ENCODE measurements at places on chromosomes 16 and 17.

GRCh38 chr16:66653581-66654350, 42.8 kb downstream of the CMTM4 start:
- DNase-seq: no peak

DNA sequence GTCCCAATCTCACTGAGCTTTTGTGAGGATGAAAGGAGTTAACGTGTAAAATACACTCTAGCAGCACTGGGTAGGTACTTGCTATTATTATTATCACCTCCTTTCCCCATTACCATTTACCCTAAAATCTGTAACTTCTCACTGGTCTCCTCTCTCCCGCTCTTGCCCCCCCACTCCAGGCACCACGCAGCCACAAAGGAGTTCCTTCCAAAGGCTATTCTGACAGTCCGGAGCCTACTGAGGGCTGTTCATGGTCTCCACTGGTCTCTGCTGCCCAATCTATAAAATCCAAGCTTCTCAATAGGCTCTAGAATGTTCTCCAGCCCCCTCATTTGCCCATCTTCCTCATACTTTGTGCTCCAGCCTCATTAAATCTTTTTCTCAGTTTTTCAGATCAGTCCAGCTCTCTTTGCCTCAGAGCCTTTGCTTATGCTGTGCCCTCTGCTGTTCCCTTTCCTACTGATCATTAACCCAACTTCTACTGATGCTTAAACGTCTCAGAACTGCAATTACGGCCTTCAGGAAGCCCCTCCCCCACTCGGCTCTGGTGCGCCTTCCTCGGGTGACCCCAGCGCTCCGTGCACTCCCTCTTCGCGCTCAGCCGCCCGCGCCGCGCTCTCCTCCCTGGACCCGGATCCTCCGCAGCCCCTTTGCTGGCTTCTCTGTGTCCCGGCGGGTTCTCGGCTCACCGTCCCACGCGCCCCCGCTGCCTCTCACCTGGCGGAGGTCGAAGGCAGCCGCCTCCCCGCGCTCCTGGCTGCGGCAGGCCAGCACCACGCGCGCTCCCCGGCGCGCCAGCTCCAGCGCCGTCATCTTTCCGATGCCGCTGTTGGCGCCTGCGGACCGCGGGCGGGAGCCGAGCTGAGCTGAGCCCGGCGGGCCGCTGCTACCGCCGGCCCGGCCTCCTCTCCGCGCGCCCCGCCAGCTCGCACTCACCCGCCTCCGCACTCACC, 737 bp downstream of the DHRS13 start:
- DNase-seq: no peak

- DNase-seq: peak; percentile 30
Measured at GRCh38 chr17:75155191-75155601, 884 bp upstream of the JPT1 start.

GRCh38 chr17:42578282-42578869, 847 bp upstream of the PSMC3IP start:
- peak; percentile 92 for DNase-seq

DNA sequence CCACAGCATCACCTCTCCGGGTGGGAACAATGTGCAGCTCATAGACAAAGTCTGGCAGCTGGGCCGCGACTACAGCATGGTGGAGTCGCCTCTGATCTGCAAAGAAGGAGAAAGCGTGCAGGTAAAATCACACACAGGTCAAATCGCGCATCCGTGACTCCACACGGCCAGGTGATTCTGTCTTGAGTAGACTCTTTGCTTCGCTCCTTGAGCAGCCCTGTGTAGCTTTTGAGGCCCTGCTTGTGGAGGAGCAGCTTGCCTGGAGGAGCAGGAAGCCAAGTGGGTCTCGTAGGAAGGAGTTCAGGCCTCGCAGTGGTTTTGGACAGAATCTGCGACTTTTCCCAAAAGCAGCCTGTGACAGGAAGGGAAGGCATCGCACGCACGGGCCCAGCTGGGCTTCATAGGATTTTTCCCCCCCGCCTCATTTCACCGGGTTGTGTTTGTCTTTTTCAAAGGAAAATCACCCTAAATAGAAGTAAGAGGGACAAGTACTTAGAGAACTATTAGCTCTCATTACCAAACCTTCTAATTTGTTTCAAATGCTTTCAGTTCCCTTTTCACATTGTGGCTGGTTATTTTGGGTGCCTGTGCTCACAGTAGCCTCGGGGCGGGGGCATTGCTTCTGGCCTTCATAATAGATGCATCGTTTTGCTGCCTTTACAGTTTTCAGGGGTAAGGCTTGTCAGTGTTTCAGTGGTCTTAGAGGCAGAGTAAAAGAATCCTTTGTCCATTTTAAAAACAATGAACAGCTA, 71.5 kb downstream of the SEC14L1 start:
- no peak for DNase-seq

DNA sequence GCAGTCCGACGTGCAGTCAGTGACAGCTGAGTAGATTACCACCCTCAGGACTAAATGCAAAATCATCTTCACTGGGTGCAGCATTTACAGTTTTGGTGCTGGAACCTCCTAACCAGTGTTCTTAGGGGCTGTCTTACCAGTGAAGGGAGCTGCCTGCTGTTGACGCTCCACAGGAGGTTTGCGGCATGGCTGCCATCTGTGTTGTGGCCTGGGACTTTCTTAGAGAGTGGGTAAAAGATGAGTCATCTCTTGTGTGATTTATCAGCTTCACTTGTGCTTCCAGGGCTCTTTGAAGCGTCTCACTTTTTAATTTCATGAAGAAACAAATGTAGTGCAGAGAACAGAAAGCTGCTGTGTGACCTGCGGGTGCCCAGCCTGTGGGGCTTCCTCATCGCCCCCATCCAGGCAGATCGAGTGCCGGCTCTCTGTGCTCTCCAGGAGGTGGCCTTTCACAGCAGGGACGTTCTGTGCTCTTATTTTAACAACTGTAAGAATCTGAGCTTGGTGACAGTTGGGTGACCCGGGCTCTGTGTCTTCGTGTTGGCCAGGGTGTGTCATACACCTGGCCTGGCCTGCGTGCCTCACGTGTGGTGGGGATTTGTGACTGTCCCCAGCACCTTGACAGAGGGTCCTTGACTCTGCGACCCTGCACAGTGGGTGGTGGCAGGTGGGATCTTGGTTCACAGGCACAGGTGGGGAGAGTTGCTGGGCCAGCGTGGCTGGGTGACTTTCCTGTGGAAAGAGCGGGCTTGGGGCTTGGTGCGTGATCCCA, 24.3 kb upstream of the ZNF750 start:
- DNase-seq: no peak

- no peak for DNase-seq
Measured at GRCh38 chr17:13200671-13201070, 182.8 kb upstream of the ELAC2 start.

DNA sequence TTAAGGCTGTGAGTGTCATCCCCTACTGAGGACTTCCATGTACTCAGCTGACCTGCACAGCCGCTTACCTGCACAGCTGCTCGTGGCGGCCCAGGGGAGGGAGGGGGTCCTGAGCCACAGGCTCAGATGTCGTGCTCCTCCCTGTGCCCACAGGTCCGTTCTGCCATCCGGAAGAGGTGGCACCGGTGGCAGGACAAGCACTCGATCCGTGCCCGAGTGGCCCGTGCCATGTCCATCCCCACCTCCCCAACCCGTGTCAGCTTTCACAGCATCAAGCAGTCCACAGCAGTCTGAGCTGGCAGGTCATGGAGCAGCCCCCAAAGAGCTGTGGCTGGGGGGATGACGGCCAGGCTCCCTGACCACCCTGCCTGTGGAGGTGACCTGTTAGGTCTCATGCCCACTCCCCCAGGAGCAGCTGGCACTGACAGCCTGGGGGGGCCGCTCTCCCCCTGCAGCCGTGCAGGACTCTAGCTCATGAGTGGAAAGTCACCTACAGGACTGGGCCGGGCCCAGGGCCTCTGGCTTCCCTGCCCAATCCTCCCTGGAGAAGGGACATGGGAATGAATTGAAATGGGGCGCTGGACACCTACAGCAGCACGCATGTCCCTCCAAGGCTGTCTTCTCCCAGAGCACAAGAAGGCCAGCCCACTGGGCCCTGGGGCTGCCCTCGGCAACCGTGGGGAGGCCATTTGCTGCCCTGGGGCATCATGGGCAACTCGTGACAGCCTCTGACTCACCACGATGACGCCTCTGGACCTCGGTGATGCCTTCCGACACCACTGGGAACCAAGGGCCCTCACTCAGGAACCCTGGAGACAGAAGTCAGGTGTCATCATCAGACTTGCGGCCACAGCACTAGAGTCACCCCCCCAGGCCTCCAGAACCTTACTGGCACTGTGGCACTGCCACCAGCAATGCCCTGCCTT, 9.9 kb upstream of the SPPL2C start:
- DNase-seq: no peak

DNA sequence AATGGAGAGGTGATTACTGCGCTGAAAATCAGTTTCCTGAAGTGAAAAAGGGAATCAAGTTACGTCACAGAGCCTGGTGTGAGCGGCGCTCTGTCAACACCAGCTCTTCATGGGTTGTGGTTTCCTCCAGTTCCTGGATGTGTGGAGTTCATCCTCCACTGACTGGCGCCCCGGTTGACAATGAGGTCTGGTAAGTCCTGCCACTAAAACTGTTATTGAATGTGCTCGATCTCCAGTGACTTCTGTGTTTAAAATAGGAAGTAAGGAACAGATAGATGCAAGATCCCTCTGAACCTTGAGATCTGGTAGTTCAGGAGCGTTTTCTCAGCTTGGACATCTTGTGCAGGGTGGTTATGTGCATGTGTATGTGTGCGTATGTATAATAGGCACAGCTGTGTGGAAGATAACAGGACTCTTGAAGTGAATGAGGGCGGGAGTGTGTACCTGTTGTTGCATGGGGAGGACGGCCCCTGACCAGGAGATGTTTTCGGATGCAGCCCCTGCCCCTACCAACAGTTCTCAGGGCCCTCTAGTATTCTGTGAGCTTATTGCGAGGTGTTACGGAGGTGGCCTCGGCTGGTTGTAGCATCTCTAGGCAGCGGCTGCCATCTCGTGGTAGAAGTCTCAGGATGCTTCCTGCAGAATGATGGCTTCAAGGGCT, 22.0 kb upstream of the GOT2 start:
- peak; percentile 91 for DNase-seq

DNA sequence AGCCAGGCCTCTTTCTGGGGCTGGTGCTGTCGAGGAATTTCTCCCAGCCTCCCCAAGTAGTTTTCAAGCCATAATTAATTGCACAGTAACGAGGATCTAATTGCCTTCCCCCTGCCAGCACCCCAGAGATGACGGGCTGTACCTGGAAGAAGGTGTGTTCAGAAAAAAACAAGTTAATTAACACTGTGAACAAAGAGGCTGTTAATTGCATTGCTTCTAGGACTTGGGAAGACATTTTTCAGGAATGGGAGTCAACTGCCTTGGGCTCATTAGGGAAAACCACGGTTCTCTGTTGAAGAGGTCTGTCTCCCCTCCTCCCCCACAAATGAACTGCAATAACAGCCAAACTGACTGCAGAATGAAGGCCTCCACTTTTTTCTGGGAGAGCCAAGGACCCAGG, 176.7 kb downstream of the CCT6B start:
- no peak for DNase-seq

DNA sequence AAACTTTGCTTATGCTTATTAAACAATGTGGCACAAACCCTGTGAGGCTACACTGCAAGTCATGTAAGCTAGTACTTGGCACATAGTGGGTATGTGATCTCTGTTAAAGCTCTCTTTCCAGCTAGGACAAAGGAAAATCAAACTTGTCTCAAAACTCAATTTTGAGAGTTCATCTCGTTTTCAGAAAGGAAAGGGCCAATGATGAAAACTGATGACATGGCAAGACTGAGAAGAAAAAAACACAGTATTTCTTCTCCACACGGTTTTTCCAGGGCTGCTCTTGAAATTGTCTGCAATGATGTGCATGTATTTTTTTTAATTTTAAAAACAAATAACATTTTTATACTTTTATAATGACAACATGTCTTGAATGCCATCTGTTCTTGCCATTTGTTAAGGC, 389.8 kb downstream of the CA10 start:
- no peak for DNase-seq

- DNase-seq: peak; percentile 65
Measured at GRCh38 chr16:87487361-87487924, 5.4 kb downstream of the ZCCHC14 start.

DNA sequence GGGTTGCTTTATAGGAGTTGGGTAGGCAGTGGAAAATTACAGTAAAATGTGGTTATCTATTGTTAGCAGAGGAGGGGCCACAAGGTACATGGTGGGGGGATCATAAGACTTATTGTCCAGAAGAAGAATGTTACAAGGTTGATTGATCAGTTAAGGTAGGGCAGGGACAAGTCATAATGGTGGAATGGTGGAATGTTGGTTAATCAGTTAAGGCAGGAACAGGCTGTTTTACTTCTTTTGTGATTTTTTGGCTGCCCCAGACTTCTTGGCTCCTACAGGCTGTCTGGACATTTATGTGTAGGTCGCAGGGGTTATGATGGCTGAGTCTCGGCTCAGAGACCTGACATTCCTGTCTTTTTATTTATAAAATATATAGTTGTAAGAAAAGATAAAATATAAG, 2277.1 kb downstream of the TP53TG3F start:
- DNase-seq: no peak

DNA sequence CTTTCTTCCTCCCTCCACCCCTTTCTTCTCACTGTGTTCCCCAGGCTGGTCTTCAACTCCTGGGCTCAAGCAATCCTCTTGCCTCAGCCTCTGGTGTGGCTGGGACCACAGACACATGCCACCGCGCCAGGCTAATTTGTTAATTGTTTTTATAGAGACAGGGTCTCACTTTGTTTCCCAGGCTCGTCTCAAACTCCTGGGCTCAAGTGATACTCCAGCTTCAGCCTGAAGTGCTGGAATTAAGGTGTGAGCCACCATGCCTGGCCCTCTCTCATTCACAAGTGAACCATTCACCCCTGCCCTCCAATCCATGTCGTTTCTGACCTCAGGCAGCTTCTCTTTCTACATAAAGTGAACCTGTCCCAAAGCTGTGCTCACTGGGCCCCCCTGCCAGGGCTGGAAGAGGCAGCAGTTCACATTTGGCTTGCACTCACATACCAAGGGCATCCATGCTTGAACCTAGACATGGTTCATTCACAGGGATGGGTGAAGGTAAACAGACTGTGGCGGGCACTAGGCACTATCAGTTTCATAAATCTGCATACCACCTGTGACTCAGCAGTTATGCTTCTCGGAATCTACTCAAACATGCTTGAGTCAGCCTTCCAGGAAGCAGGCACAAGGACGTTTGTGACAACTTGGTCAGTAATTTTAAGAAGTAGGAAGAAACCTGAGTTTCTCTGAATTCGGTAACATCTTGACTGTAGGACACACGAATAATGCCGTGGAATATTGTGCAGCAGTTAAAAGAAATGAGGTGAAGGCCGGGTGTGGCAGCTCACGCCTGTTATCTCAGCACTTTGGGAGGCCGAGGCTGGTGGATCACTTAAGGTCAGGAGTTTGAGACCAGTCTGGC, 6.0 kb upstream of the RNF213 start:
- DNase-seq: no peak

DNA sequence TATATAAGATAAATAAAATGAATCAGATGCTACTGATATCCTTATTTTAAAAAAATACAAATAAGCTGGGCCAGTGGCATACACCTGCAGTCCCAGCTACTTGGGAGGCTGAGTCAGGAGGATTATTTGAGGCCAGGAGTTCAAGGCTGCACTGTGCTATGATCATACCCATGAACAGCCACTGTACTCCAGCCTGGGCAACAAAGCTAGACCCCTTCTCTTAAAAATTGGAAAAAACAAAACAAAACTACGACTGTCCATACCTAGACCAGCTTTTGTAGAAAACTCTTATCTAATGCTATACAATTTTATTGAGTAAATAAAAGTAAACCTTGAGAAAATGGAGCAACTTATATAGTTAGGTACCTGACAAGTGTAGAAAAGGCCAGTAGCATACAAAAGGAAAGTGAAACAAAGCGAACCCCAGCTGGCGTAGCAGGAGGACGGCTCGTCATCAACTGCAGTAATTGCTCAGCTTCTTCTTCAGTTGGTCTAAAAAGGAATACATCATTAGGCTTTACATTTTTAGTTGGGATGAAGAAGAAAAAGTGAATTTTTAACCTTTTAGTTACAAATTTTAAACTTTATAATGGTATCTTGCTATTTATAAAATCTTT, 23.6 kb downstream of the INTS2 start:
- DNase-seq: no peak
